ENCODE measurements at places on chromosomes 5 and 9.

- DNase-seq: no peak
Observed at GRCh38 chr9:89179540-89179894, 899 bp upstream of the SHC3 start.

GRCh38 chr9:110520120-110520701 is 59.3 kb downstream of the SVEP1 start:
- DNase-seq: no peak

- DNase-seq: no peak
Observed at GRCh38 chr5:81703840-81704239, 47.1 kb downstream of the SSBP2 start.

DNA sequence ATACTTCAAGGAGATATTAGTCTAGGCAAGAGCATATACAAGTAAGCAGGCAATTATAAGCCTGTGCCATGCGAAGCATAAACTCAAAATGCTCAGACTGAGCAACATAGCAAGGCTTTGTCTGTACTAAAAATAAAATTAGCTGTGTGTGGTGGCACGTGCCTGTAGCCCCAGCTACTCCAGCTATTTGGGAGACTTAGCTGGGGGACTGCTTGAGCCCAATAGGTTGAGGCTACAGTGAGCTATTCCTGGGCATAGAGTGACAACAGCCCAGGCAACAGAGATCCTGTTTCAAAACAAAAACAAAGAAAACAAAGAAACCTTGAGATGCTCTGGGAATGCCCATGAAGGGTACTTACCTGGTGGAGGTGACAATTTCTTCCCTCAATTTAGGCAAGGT is 130.5 kb upstream of the ZNF608 start:
- no peak for DNase-seq

DNA sequence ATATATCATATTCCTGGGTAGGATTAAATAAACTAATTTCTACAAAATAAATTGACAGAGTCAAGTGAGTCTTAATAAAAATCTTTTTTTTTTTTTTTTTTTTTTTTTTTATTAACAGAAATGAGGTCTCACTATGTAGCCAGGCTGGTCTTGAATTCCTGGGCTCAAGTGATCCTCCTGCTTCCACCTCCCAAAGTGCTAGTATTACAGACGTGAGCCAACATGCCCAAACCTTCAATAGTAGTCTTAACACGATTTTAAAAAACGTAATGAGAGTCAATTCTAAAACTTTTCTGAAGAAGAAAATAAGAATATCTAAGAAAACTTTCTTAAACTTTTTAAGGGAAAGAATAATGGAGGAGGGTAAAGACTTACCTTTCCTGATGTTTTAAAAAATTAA is 84.2 kb downstream of the YIPF5 start:
- DNase-seq: no peak

DNA sequence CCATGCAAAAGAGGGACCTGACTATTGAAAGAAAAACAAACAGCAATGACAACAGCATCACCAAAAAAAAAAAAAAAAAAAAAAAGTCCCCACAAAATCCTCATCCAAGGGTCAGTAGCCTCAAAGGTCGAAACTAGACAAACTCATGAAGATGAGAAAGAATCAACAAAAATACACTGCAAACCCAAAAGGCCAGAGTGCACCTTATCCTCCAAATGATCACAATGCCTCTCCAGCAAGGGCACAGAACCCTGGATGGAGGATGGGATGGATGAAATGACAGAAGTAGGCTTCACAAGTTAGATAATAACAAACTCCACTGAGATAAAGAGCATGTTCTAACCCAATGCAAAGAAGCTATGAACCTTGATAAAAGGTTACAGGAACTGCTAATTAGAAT is 250.4 kb upstream of the GRAMD2B start:
- DNase-seq: no peak

GRCh38 chr5:163089230-163089629 is 348.2 kb upstream of the CCNG1 start:
- DNase-seq: no peak
